NCI-H1092 (cell line): ENCODE measurements at places on chromosomes 1 and 21.

DNA sequence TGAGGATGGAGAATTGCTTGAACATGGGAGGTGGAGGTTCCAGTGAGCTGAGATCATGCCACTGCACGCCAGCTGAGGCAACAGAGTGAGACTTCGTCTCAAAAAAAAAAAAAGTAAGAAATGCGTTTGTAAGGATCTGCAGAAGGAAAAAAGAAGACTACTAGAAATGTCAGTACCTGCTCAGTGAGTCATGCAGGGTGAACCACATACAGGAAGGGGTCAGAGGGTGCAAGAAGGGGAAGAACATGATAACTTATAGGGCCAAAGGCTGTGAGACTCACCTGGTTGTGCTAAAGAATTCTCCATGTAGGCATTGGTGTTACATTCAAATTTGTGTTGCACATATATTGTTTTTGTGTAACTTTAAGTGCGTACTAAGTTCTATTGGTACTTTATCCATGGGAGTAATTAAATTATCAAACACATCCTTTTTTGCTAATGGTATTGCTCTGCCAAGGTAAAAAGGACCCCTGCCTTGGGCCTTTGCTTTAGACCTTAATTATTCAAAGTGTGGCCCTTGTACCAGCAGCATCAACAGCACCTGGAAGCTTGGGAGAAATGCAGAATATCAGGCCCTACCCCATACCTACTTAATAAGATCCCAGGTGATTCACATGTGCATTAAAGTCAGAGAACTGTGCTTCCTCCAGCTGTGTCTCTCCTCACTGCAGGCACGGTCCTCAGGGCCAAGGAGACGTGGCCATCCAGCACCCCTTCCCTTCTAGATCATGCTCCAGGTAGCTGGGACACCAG is 96.4 kb upstream of the PPP2R5A start:
- DNase-seq, result no peak

DNA sequence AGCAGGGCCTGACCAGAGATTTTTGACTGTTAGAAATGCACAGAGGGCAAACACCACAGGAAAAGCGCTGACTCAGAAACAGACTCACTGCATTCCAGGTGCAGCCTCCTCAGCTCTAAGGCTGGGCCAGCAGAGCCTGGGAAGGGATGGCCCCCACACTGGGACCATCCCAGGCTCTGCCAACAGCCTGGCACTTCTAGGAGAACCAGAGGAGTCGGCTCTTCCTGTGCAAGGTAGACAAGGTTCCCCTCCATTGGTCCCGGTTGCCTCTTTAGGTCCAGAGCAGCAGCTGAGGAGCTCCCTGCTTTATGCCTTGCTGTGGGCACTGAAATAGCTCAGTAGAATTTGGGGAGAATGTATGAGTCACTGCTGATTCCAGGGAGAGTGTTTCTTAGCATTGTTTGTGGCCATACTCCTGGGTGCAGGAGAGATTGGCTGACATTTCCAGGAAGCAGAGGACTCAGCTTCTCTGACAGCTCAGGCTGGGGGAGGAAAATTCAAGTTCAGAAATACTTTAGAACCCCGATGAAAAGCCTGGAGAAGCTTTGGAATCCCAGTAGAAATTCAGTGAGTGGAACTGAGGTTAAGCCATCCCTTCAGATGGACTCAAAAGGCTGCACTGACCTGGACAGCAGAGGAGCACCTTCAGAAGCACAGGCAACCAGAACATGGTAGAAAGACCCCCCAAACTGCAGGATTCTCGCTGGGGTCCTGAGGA is 19.7 kb downstream of the PRAMEF1 start:
- no peak for DNase-seq

GRCh38 chr1:225746361-225747179 is 31.1 kb upstream of the SRP9 start:
- DNase-seq, result peak; percentile 69

DNA sequence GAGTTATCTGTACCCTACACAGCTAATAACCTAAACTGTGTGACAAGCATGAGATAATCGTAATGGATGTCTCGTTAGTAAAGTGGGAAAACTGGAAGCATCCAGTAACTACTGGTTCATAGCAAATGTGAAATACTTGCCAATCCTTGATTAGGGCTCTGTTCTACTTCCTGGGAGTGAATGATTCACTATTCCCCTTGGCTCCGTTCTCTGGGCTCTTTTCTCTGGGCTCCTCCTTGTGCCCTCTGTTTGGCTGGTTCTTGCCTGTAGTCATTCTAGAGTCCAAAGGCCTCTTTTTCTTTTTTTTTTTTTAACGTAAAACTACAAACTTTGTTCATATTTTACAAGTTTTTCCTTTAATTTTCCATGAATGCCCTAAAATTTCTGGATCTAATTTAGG is 465.8 kb upstream of the PLXNA2 start:
- no peak for DNase-seq

DNA sequence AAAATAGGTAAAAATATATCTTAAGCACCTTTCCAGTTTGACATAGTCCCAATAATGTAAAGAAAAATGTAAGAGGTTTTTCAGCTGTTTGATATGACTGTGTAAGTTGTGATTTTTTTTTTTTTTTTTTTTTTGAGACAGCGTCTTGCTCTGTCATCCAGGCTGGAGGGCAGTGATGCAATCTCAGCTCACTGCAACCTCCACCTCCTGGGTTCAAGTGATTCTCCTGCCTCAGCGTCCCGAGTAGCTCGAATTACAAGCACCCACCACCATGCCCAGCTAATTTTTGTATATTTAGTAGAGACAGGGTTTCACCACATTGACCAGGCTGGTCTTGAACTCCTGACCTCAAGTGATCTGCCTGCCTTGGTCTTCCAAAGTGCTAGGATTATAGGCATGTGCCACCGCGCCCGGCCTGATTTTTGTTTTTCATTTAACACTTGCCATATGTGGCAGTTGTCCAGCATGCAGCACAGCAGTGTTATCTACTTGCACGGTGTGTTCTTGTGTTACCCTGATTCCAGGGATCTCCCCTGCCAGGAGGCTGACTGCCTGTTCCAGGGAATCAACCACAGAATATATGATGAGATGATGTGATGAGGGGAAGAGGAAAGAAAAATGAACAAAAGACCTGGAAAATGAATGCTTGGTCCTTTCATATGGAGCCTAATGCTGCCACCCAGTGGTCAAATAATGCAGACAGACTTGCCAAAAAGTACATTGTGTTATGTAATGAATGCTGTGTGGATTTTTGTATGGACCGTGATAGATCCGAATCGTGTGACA is 79.0 kb downstream of the RAVER2 start:
- DNase-seq, result peak; percentile 60

GRCh38 chr1:13728091-13728715 is 28.2 kb downstream of the PRDM2 start:
- DNase-seq, result no peak

- DNase-seq, result no peak
Observed at GRCh38 chr1:2523891-2524609, 2.3 kb downstream of the PANK4 start.

DNA sequence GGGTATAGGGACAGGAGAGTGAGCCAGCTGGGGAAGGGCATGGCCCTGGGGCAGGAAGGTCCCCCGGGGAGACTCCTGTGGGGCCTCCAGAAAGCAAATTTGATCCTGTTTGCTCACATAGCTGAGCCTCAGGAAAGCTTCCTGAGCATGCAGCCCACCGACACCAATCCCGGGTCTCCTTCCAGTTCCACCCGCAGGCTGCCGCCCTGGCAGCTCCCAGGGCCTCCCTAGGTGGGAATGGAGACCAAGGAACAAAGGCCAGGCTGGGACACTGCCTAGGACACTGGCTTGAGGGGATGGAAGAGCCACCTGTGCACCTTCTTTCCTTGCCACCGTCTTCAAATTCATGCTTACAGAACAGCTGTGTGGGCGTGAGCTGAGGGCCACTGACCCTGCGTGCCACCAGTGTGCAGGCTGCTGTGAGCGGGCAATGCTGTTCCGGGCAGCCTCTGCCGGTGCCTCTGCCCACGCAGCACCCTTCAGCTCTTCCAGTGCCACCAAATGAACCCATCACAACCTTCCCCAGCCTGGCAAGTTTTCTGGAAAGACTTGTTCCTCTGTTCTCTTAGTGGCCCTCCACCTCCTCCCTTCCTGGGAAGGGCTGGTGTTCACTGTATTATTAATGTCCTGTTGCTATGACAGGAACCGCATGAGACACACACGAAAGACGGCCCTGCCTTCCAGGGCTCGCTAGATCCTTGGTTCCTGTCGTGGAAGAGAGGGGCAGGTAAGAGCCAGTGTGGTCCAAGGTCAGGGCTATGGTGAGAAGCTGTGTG is 53.6 kb downstream of the ACBD3 start:
- DNase-seq, result no peak

- no peak for DNase-seq
Observed at GRCh38 chr1:70779571-70779970, 268.0 kb downstream of the PTGER3 start.

DNA sequence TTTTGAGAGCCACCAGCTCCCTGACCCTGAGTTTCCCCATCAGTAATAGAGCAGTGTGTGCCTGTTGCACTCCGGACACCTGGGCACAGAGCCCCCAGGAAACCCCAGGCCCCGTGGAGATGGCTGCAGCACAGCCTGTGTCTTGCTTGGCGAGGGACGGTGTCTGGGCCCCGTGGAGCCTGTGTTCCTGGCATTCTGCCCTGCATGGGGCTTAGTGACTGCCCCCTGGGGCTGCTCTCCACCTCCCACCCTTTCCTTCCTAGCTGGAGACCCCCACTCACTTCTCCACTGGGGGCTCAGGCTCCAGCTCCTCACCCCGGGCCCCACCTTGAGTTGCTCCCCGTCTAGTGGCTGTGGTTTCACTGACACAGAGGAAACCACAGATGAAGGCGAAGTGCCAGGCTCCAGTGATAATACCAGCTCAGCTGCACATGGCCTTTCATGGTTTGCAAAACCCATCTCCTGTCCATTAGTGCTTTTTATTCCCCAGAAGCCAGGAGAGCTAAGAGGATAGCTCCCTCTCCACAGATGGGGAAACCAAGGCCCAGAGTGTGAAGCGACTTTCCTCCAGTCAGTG is 39.4 kb downstream of the DMRTB1 start:
- no peak for DNase-seq

GRCh38 chr1:162695687-162696086 is 63.4 kb downstream of the DDR2 start:
- DNase-seq, result no peak

GRCh38 chr21:33972539-33972938 is 56.9 kb upstream of the ATP5PO start:
- DNase-seq, result no peak

DNA sequence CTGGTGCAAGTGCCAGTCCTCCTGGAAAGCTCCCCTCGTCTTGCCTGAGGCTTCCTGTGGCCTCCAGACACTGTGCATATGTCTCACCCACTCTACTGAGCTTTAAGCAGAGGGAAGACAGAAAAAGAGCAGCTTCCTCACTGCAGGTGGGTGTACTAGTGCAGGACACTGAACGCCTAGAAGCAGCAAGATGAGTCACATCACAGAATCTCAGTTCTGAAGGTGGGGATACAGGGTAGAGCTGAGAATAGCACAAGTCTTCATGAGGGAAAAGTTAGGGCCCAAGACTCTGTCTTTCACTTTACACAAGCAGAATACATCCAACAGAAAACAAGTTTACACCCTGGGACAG is 37.4 kb downstream of the PCAT6 start:
- DNase-seq, result no peak
